ENCODE measurements at places on chromosomes 1 and 21.

DNA sequence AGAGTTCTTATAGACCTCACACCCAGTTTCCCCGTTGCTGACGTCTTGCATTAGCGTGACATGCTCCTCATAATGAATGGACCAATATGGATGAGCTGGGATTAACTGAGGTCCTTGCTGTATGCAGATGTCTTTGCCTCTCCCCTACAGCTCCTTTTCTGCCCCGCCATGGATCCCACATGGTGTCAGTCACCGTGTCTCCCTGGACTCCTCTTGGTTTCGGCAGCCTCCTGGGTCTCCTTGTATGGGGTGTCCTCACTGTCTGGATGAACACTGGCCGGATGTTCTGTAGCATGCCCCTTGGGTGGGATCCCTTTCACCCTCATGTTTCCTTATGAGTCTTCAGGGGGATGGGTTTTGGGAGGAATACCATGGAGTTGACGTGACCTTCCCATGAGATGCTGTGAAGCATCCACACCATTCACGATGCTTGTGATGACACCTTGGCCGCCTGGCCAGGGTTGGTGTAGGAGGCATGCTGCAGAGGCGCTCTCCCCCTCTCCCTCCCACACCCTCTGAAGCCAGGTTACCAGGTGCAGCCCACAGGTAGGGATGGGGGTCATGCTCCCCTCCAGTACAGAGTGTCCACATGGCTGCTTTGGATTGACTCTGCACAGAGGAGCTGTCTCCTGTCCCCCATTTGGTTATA is 4.4 kb downstream of the GJC2 start:
- DNase-seq = no peak

DNA sequence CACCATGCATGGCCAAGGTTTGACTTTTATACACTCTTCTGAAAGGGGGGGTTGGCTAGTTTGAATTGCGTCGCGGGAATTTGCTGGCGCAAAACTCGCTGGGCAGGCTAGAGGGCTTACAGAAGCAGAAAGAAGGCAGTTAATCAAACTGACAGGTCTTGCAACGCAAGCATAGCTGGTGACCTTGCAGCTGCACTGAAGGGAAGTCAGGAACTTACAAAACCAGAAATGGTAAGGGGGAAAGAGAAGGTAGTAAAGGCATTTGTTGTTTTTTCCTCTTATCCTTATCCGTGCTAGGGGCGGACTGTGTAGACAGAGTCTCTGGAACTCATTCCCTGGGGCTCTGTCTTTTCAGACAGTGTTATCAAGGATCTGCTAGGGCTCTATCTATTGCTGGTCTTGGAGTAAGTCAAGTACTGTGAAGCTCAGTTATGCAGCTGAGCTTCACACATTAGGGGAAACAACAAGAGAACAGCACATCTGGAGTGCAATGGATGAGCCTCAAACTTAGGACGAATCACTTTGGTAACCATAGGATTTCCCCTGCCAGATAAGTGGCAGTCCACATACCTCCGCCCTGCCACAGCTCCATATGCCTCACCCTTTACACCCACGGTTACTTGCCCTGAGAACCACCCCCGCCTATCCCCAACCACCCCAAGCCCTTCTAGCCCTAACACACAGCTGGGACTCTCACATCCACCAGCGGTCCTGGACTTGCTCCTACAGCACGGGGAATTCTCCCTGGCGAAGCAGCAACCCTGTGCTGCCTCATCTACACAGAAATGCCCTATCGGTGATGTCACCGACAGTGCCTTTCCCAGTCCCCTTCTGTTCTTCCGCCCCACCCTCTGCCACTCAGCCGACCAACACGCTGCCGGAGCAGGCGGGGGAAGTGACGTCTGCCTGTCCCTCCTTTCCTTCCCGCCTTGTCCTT is 251.4 kb downstream of the FAM72C start:
- DNase-seq = no peak

GRCh38 chr1:78410643-78411042 is 80.1 kb upstream of the PTGFR start:
- DNase-seq = no peak

DNA sequence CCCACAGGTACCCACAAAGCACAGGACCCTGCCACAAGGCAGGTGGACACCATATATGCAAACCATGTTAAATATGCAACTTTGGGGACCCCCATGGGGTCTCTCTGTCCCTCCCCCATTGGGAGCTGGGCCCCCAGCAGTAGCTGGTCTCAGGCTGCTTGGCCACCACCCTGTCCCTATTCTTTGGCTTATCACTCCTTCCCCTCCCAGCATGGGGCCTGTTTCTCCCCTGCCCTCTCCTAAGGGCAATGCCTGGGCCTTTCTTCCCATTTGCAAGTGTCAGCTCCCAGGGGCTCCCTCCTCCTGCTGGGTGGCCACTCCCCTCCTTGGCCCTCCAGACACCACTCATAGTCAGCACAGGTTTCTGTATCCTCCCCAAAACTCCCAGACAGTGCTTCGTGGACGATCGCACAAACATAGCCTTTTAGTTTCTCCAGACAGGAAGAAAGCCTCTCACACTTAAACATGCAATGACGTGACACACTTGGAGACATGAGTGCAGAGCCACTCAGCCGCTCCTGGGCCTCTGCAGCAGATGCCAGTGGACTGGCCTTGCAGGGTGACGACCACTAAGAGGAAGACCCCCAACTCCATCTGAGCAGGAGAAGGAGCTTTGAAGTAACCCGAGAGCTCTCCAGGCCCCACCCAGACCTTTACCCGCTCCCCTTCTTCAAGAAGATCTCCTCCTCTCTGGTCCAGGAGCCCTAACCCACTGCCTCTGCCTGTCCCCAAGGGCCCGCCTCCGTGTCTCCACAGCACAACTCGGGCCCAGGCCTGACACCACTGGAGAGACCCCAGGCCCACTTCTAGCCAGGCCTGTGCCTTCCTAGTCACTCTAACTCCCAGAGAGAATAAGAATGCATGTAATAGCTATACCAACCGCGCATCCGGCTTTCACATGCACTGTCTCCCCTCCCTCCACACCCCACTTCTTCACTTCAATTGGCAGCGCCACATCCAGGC is 22.9 kb downstream of the CITED4 start:
- DNase-seq = no peak

- no peak for DNase-seq
Observed at GRCh38 chr1:150516050-150516591, 569 bp downstream of the FALEC start.

- no peak for DNase-seq
Observed at GRCh38 chr1:156225677-156226014, 12.8 kb downstream of the PMF1 start.

DNA sequence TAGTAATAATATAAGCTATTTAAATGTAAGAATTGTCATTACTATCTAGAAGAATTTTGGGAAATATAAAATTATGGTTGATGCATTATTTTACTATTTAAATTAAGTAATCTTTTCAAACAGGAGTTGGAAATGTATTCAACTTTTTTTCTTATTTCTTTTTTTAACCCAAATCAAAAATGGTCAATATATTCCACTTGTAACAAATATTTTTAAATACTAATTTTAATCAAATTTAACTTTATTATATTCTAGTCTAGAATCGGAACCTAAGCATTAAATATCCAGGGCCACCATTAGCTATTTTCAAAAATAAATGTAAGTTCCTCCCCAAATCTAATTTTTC is 37.2 kb upstream of the S1PR1 start:
- no peak for DNase-seq

GRCh38 chr1:41357451-41358101 is 3.7 kb upstream of the FOXO6 start:
- no peak for DNase-seq

DNA sequence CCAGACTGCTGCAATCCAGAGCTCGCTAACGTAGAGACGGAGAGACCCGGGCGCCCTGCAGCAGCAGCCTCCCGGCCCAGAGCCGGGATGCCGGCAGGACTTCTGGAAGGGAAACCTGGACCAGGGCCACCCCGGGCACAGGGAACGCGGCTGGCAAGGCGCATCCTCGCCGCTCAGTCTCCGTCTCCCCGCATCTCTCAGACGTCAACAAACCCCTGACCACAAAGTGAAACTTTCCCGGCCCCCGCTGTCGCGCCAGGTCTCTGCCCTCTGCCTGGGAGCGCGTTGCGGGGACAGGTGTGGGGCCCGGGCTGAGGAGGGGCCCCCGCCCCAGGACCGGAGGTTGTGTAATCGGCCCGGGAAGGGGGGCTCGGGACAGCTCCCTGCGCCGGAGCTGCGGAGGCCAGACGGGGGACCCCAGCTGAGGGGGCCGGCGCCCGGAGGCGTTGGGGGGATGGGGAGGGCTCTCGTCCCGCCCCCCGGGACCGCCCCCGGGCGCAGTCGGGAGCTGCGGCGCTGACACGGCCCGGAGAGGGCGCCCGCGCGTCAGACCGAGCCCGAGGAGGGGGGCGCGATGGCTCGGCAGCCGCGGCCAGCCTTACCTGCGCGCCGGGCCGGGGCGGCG is 116.6 kb upstream of the HIVEP3 start:
- no peak for DNase-seq

GRCh38 chr1:55592122-55592521 is 377.0 kb upstream of the USP24 start:
- DNase-seq = no peak

- DNase-seq = no peak
Observed at GRCh38 chr1:243471754-243472745, 216.2 kb downstream of the SDCCAG8 start.

DNA sequence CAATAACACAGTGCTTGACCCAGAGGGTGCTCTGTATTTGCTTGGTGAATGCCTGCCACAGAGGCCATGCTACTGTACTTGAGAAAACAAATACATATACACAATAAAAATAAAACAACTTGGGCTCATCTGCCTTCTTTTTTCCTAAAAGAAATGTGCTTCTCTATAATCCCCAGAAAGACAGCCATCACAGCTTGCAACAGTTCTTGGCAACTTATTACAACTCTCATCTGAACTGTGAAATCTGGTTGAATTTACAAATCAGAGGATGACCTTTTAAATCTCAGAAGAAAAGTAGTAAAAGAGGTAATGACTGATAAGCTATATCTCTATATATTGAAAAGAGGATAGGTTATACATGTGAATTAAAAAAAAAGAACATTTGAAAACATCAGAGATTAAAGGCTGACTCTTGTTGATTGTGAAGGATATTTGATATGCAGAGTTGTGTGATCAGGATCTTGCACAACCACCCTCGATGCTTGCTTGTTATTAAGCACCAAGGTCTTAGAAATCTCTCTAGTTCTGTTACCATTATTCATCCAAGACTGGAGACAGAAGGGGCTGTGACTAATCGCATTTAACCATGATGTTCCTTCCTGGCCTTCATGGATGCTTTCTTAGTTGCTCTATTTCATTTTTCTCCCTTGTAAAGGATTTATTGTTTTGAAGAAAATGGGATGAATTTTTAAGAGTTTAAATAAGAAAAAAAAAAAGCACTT is 213.4 kb downstream of the APP start:
- DNase-seq = no peak

- no peak for DNase-seq
Observed at GRCh38 chr1:10171995-10172669, 38.2 kb upstream of the KIF1B start.

GRCh38 chr1:75615613-75616435 is 4.9 kb upstream of the SLC44A5 start:
- DNase-seq = peak; percentile 21

GRCh38 chr21:42193131-42193671 is 25.7 kb upstream of the ABCG1 start:
- peak; percentile 23 for DNase-seq

DNA sequence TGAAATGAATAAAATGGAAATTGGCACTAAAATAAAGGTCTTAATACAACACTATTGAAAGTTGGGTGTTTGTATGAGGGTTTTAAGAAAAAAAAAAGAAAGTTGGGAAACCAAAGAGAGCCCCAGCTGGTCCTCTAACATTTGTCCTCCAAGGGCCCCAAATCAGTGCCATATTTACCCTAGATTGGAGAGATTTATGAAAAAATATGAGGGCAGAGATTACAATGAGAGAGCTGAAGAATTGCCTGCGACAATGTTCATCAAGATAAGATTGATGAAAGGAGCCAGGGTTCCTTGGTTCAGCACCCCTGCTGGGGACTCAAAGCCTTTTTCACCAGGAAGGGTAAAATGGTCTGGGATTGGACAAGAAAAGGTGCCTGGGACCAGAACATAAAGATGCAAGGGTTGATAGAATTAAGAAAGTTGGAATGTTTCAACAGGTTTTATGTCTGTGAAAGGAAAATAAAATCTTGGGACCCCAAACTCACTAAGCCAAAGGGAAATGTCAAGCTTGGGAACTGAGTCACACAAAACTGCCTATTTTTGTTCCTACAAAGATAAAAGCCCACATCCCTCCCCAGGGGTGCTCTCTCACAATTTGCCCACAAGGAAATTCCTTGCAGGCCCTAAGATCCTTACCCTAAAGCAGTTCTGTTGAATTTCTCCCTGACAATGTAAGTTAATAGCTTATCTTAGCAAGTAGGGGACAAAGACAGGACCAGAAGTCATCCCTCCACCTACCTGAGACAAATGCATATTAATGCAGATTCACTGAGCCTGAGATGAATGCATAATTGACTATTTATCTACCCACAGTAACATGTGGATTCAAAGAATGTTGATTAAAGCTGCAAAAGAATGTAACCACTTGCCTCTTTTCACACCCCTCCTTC is 26.8 kb downstream of the CBR1 start:
- DNase-seq = no peak

DNA sequence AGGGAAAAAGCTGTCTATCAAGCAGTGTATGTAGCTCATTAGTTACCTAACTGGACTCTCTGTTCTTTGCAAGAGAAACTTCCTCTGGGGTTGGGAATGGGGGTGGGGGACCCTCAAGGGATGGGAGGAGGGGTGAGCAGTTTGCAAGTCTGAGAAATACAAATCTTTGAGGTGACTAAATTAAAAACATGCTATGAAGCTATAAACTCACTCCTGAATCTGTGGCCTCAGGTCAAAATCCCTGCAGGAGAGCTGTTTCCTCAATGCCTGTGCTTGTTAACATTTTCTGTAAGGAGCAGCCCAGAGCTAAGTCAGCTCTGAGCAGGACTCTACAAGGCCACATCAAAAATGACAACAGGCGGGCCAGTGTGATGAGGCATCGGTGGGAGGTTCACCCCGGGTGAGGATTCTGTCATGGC is 32.8 kb upstream of the PTPRC start:
- DNase-seq = no peak

GRCh38 chr1:85333186-85333585 is 56.8 kb upstream of the BCL10 start:
- no peak for DNase-seq

DNA sequence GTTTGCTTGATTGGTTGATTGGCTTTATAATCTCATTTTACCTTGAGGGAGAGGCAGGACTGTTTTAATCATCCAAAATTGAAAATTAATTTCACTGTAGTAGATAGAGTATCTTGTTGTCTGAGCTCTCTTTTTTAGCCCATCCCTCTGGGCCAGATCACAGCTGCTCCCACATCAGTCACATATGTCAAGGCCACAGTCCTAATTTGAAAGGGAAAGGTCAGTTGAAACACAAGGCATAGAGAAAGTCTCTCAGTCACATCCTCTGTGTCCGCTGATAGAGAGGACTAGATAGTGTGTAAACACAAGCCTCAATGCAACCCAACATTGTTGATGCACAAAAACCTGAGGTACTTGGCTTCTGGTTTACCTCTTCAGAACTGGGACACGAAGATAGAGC is 6.8 kb downstream of the C1orf74 start:
- no peak for DNase-seq
